ENCODE measurements at places on chromosomes 2 and 18.

- no peak for DNase-seq
Measured at GRCh38 chr2:205034034-205034433, 488.8 kb downstream of the PARD3B start.

- no peak for DNase-seq
Measured at GRCh38 chr2:236703906-236704305, 134.3 kb downstream of the ACKR3 start.

GRCh38 chr18:79798999-79799370 lies 1.2 kb downstream of the KCNG2 start:
- no peak for DNase-seq

DNA sequence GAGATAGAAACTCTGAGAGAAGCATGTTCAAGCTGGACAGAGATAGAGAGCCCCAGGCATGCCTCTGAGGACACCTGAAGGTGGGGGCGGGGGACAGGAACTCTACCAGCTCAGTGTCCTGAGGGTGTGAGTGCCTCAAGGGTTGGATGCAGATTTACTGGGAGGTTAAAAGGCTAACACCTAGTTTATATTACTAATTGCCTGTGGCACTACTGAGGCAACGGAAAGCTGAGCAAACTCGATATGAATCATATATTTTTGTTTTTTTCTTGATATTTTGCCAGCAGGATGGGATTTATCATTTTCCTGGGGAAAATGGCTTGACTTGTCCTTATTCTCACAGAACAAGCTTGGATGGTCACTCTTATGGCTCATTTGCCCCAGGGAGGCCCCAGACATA lies 319.5 kb downstream of the ALK start:
- no peak for DNase-seq

GRCh38 chr18:76482971-76483691 lies 11.9 kb downstream of the ZNF516 start:
- DNase-seq: no peak

DNA sequence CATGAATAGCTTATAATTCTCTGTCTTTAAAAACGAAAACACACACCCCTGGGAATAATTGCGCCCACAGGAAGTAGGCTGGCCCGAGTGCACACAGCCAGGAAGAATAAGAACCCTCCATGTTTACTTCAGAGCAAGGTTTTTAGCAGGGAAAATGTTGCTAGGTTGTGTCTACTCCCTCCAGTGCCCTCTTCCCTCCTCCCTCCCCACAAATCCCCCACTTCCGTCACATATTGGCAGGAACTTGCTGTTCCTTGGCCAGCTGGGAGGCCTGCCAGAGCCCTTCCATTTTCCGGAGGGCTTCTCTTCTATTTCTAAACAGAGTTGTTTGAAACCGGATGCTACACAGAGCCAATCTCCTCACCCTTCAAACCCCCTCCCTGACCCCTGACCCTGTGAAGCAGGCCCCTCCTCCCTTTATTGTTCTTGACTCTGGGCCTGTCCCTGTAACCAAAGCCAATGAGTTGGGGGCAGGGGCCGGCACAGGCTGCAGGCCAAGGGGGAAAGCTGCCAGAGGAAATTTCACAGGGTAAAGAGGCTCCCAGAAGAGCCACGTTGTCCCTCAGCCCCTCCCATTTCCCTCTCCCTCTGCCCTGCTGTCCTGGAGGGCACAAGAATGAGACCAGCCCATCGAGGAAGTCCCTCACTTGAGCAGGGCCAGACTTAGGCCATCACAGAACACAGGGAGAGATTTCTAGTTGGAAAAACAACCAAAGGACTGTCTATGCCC lies 49.8 kb upstream of the LGALSL start:
- DNase-seq: peak; percentile 98

- no peak for DNase-seq
Measured at GRCh38 chr2:121519153-121519552, 11.5 kb upstream of the RNU4ATAC start.

- no peak for DNase-seq
Measured at GRCh38 chr2:1740716-1741589, 3.4 kb downstream of the PXDN start.

DNA sequence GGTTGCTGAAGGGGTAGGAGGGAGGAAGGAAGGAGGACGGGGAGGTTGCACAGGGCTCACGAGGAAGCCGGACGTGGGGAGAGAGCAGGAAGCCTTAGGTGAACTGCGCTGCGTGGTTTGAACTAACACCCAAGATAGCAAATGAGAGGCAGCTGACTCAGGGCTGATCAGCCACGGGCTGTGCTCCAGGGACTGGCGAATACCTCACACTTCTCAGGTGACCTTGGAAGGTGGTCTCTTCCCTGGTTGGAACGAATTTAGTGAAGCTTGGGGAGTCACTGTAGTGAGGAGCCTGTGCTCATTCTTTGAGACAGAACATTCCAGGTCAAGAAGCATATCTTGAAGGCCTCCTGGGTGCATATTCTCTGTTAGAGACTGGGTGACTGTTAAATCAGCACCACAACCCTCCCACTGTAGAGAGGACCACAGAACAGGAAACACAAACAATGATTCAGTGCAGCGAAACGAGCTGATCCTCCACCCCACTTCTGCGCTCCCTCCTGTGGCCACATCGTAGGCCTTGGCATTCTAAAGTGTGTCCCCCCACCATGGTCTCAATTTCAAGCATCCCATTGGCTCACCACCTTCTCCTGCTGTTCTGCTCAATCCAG lies 33.8 kb downstream of the TOGARAM2 start:
- peak; percentile 85 for DNase-seq

- DNase-seq: peak; percentile 56
Measured at GRCh38 chr18:41378598-41378997, 576.4 kb upstream of the PIK3C3 start.

DNA sequence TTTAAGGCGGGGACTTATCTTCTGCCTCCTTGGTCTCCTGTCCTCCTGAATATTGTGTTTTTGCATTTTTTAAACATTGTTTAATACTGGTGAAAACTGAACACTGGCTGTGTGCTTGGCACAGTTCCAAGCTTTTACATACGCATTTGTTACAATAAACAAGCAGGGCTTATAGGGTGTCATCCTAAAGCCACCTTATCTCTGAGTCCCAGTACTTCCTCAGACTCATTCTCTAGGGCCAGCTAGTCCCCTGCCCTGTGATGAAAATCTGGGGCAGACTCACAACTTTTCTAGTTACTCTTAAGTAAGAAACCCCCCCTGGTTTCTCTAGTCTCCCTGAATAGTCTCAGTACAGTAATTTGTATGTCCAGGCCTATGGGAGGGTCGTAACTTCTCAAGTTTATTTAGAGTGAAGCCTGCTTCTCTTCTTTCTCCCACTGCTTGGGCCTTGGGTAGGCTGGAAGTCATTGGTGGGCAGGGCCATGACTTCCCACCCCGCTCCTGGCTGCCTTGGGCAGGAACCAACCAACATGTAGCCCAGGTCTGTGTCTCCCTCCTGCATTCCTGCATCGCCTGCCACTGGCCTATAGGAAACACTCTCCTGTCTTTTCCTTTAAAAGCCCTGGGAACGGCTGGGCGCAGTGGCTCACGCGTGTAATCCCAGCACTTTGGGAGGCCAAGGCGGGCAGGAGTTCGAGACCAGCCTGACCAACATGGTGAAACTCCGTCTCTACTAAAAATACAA lies 7.7 kb upstream of the KCNE4 start:
- no peak for DNase-seq

DNA sequence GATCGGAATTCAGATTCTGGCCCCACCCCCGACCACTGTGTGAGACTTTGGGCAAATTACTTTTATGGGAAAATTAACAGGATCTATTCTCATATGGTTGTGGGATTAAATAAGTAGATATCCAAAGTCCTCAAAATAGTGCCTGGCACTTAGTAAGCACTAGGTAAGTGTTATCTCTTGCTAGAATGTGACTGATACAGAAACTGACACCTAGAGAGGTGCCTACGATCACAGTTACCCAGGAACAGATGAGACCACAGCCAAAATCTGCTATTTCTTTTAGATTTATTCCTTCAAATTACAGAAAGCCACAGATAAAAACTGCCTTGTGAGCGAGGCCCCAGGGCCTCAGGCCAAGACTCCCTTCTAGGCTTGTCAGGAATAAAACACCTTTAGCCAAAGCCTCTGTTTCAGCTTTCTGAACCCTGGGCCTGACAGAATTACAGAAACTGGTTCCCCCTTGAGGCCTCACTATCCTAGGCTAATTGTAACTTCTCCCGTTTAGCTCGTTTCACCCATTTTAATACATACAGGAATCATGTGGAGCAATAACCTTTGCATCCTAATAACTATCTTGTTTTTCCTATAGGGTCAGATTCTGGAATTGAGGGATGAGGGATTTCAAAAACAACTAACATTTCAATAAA lies 22.3 kb upstream of the CHMP1B start:
- no peak for DNase-seq

- no peak for DNase-seq
Measured at GRCh38 chr2:25684577-25685473, 11.4 kb upstream of the DTNB start.

- DNase-seq: no peak
Measured at GRCh38 chr2:181243319-181243718, 213.9 kb upstream of the ITGA4 start.

GRCh38 chr2:148479398-148479797 lies 165.2 kb upstream of the EPC2 start:
- no peak for DNase-seq

DNA sequence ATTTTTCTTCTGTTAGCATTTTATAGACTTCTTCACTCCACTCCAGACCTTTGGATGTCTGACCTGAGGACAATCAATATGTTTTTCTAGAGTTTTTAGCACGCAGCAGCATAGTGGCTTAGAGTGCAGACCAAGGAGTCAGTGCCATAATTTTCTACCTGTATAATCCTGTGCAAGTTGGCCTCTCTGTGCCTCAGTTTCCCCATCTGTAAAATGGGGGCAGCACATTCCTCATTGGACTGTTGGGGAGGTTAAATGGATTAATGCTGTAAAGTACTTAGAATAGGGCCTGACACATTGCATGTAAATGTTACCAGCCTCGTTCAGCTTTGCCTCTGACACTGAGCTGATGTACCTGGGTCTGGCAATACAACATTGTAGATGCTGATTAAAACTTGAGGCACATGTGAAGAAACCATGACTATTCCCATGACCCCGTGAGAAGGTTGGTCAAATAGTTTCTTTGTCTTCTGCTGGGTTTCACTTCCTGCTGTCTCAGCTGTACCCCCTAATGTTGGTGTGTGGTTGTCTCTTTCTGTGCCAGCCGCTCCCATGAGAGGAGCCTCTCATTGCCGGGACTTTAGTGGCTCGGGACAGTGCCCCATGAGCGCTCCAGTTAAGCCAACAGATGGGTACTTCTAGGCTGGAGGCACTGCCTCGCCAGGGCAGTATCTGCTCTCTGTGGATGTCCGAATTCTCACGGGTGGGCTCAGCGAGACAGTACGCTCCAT lies 125.3 kb downstream of the SH3RF3 start:
- no peak for DNase-seq

DNA sequence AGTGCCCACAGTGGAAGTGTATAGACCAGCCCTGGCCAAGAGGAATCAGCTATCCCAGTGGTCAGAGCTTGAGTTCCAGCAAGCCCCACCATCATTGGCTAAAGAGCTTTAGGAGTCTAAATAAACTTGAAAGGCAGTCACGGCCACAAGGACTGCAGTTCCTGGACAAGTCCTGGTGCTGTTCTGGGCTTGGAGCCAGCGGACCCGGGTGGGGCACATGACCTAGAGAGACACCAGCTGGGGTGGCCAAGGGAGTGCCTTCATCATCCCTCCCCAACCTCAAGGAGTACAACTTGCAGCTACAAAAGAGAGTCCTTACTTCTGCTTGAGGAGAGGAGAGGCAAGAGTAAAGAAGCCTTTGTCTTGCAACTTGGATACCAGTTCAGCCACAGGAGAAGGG lies 439.8 kb upstream of the TMEFF2 start:
- no peak for DNase-seq

DNA sequence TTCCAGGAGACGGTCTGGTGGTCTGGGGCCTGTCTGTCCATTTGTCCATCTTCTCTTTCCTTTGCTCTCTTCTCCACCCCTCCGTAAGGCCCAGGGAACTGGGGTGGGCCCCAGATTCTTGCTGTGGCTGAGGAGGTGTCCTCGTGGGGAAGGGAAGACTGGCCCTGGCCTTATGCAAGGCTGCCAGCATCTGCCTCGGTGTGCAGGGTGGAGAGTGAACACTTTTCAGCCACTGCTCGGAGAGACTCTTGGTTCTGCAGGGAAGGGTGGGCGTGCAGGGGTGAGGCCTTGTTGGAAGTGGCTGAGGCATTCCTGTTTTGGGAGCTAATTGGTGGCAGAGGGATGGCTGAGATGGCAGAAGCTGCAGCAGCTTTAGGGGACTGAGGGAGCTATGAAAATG lies 23.0 kb downstream of the EMX1 start:
- DNase-seq: no peak

DNA sequence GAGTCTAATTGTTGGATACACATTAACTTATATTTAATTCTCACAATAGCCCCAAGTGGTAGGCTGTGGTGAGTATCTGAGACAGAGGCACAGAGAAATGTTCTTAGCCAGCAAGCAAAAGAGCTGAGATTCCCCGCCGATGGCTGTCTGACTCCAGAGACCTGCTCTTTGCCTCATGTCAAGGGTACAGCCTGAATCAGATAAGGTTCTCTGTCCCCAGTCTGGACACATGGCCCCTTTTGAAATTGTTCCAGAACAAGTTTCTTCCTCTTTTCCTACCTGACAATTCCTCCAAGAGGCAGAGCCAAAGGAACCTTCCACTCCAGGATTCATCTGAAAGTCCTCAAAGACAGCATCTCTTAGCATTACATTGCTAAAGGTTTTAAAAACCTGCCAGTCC lies 512.9 kb upstream of the TNP1 start:
- DNase-seq: no peak

DNA sequence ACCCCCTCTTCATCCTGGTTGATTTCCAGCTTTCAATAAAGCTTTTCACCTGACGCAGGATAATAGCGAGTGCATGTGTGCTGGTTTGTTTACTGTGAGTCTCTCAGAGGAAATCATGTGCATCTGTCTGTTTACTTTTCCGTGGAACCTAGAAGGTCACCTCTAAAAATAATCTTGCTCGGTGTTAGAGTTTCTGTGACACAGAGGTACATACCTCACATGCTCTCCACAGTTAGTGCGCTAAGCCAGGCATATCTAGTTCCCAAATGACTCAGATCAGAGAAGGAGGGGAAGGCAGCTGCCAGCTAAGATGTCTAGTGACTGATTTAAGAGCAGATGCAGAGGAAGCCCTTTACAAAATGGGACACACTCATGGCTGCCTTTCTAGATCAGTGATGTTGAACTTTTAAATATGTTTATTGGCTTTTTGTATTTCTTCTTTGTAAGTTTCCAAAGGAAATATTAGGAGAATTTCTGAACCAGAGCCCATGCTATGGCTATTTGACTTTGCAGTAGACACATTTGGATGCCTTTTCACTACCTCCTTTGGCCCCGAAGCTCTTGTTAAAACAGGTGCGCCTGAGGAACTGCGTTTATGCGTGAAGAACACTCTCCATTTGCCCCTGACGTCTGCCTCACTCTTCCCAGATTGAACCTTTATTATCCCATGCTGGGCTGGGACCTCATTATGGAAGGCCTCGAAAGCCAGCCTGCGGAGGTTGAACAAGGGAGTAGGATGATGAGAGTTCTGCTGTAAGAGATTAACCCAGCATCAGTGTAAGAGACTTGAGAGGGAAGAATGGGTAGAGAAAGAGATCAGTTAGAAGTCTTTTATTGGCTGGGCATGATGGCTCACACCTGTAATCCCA lies 145.6 kb downstream of the FAM161A start:
- DNase-seq: peak; percentile 30

All from fibroblast of lung (primary cell).